ENCODE measurements at places on chromosomes 6 and 20.

DNA sequence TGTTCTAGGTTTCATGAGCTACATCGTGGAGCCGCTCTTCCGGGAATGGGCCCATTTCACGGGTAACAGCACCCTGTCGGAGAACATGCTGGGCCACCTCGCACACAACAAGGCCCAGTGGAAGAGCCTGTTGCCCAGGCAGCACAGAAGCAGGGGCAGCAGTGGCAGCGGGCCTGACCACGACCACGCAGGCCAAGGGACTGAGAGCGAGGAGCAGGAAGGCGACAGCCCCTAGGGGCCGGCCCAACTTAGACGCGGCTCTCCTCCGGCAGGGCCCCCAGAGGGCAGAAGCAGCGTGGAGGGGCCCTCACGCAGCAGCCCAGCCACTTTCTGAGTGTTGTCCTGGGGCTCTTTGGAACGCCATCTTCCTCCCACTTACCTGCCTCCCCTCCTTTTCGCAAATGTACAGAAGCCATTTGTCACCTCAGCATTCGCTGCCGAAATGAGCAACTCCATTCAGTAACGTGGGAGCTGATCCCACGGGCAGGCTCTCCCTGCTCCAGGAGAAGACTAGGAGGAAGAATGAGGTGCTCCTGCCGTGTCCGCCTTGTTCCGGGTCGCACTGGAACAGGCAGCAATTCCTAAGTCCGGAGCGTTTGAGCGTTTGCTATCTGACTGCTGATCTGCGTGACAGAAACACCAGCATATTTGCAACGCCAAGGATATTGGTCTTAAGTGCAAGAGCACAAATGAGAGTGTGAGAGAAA is 58.4 kb downstream of the MTFR2 start:
- DNase-seq = no peak

GRCh38 chr20:59752704-59753460 is 148.5 kb downstream of the PHACTR3 start:
- no peak for DNase-seq

- no peak for DNase-seq
Observed at GRCh38 chr6:3929281-3929798, 80.2 kb downstream of the FAM50B start.

DNA sequence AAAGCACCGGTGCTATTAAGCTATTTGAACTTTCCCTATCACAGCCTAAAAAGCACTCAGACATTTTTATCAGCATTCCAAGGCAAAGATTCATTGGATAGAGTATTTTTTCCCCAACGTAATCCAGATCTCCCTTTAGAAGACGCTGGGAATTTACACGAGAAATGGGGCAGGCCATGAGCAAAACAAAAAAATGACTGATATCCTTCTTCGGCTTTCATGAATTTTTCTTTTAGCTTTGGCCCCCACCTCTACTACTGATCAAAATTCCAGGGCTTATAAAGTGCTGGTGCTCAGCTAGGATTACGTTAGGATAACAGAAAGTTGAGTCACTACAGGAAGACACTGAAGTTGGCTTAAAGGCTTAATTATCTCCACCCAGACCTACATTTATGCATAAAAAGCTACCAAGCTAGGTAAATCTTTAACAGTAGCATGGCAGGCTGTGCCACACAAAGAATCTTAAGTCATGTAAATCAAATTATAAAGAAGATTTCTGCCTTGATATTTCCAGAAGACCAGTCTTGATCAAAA is 418.5 kb upstream of the BTBD3 start:
- DNase-seq = no peak

- DNase-seq = no peak
Observed at GRCh38 chr6:150713931-150714330, 114.2 kb downstream of the PLEKHG1 start.

- DNase-seq = no peak
Observed at GRCh38 chr20:15411781-15412180, 1074.4 kb upstream of the FLRT3 start.

DNA sequence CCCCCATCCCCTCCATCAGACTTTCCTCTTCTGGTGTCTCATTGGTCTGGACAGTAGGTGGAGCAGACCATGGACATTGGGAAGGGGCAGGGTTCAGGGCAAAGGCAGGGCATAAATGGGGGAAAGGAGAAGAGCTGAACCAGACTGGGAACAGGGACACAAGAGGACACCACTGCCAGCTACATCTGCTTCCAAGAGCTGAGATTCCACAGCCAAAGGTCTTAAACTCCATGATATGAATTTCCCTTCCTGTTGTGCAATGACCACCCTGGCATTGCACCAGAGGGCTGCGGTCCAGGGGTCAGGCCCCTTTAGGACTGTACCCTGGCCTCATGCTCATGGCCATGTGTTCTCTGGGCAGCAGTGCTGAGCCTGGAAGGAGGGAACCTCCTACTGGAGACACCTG is 137.9 kb downstream of the MAFB start:
- DNase-seq = no peak

- no peak for DNase-seq
Observed at GRCh38 chr6:144296973-144297372, 11.8 kb downstream of the UTRN start.

- no peak for DNase-seq
Observed at GRCh38 chr6:3325210-3325609, 66.5 kb downstream of the PSMG4 start.

GRCh38 chr6:30154709-30155519 is 6.1 kb downstream of the TRIM10 start:
- DNase-seq = no peak

- DNase-seq = no peak
Observed at GRCh38 chr20:32482442-32483261, 102.5 kb downstream of the NOL4L start.

GRCh38 chr6:115456848-115457247 is 603.8 kb downstream of the FRK start:
- no peak for DNase-seq

DNA sequence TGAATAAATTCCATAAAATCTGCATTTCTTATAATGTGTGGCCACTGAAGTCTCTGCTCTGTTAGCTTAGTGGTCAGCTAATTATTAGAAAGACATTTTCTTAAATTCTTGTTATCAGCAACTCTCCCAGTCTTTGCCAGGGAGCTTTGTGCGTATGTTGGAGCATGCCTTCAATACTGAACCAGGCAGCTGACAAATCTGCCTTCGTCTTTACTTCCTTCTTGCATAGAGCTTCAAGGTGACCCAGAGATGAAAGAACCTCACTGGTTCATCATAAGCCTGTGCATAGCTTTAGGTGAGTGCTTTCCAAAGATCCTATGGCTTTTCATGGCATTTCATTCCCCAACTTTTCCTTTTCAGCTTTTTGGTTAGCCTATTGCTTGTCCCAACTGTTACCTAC is 43.0 kb upstream of the NELFCD start:
- DNase-seq = no peak

DNA sequence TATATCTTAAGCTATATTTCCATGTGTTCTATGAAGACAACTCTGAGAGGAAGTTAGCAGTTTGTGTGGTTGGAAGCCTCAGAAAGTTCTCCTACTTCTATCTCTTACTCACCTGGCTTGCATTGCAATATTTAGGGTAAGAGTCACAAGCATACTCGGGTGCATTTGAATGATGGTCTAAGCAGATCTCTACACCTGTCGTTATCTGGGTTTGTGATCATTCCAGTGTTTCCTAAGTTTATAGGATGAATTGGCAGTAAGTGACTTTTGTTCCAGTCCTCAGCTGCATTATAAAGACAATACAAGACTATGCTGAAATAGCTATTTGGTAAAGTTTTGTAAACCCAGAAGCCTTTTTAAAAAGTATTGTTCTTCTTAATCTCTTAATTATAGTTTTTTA is 36.9 kb downstream of the CBFA2T2 start:
- no peak for DNase-seq

- DNase-seq = no peak
Observed at GRCh38 chr20:18363708-18364107, 75.4 kb downstream of the ZNF133 start.

DNA sequence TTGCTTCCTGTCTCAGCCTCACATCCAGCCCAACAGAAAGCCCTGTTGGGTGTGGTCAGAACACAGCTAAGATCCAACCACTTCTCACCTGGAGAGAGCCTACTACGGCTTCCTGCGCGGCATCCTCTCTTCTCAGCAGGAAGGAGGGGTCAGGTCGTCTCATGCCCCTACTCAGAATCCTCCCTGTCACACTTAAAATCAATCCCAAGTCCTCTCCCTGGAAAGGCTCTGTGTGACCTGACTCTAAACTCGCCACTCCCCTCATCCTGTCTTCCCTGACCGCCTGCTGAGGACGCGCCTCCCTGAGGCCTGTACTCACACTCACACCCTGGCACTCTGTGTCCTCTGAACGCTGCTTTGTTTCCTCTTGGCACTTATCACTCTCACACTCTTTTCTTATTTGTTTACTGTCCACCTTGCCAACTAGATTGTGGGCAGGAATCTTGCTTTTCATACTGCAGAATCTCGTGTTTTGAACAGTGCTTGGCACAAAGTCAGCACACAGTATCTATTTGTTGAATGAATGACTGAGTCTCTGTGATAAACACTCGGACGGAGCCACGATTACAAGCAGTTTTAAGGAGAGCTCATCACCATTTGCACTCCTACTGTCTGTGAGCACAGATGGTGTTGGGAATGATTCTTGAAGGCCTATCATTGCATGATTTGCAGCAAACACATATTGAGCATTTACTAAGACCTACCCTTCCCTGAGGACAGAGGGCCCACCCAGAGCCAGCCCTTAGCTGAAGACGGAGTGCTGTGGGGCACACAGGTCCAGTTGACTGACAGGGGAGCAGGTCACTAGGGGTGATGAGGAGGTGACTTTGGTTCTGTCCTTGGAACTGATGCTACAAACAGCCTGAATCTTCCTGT is 18.7 kb downstream of the RAB5IF start:
- no peak for DNase-seq

DNA sequence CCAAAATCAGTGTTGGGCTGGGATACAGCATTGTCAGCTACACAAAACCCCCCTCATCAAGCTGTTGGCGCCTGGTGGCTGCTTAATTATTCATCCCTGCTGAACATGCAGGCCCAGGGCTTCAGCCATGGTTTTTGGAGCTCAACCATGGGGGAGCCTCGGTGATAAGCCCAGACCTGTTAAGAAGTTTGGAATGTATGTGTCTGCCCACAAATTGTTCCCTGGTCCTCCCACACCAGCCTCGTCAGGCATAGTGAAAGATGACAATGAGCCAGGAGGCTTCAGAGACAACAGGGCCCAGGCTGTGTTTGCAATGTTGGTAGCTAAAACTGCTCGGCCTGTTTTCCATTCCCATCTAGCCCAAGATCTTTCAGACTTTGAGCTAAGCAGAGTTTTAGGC is 34.8 kb upstream of the SIRPA start:
- DNase-seq = no peak

DNA sequence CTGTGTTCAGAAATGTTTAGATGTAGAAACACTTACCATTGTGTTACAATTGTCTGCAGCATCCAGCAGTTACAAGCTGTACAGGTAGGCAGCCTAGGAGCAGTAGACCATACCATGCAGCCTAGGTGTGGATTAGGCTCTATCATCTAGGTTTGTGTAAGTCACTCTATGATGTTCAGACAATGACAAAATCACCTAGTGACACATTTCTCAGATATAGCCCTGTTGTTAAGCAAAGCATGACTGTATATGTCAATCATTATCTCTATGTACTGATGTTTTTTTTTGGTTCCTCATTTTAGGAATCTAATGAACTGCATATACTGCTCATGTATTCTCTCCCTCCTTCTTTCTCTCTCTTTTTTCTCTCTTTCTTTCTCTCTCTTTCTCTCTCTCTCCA is 22.2 kb downstream of the CST8 start:
- no peak for DNase-seq

DNA sequence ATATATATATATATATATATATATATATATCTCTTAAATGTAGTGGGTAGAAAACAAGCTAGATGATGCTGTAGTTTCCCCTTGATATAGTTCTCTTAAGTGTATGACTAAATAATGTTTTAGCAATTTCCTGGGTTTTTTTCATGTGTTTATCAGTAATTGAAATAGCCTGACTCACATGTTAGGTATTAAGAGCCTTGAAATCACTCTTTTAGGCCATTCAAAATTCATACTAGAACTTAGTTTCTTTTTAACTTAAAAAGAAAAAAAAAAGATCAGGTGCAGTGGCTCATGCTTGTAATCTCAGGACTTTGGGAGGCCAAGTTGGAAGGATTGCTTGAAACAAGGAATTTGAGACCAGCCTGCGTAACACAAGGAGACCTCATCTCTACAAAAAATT is 44.1 kb downstream of the NKX2-4 start:
- DNase-seq = no peak

GRCh38 chr6:35808688-35809087 is 3.5 kb downstream of the LHFPL5 start:
- DNase-seq = no peak

GRCh38 chr6:162165479-162165878 is 562.1 kb downstream of the PRKN start:
- no peak for DNase-seq

DNA sequence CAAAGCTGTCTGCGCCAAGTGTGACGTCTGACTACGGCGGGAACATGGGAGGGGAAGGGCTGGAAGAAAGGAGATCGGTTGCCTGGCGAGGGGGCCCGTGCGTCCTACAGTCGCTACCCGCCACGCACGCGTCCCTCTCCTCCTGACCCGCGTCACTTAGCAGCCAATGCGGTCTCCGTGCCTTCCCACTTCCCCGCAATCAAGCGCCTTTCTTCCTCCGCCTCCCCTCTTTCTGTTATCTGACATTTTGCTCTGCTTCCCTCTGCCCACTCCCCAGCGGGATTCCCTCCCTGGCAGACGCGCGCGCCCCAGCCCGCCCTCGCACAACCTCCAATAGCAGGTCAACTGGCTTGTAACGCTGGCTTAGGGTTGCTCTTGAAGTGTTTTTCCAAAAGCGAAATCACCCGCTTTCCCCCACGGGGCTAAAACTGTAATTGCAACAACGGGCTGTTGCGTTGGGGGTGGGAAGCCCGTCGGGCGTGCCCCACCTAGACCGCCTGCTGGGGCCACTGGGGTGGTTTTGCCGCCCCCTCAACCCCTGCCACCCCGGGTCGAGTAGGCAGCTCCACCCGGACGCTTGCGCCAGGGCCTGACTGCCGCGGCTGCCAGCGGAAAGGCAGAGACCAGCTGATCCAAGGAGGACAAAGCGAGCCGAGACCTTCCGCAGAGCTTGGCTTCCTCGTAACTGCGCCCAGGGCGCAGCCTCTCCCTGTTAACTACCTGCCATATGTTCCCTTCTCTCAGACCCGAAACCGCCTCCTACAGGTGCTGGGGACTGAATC is 6.2 kb upstream of the SOX4 start:
- no peak for DNase-seq

- DNase-seq = no peak
Observed at GRCh38 chr6:113169484-113169883, 687.7 kb upstream of the MARCKS start.

GRCh38 chr6:123965894-123966293 is 162.2 kb downstream of the NKAIN2 start:
- DNase-seq = peak; percentile 12

- DNase-seq = no peak
Observed at GRCh38 chr6:165556116-165556843, 106.8 kb downstream of the PDE10A start.

GRCh38 chr20:38132156-38132909 is 32.7 kb downstream of the TGM2 start:
- DNase-seq = no peak

DNA sequence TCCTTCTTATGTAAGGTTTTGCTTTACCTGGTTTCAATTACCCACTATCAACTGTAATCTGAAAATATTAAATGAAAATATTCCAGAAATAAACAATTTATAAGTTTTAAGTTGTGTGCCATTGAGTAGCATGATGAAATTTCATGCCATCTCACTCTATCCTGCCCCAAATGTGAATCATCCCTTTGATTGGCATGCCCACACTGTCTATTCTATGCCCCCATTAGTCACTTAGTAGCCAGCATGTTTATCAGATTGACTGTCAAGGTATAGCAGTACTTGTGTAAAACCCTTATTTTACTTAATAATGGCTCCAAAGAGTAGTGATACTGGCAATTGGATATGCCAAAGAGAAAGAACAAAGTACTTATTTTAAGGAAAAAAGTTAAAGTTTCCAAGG is 403.8 kb downstream of the ADGRB3 start:
- DNase-seq = no peak
